Epithelial cell of proximal tubule (primary cell): ENCODE measurements at places on chromosomes 2 and 18. TPM values are rescaled to one million over a fixed set of nuclear protein-coding genes. Genes with fewer than 3 reads are reported as not detected.

GRCh38 chr2:132522901-132523300, 106.3 kb downstream of the GPR39 start:
- no peak for DNase-seq

DNA sequence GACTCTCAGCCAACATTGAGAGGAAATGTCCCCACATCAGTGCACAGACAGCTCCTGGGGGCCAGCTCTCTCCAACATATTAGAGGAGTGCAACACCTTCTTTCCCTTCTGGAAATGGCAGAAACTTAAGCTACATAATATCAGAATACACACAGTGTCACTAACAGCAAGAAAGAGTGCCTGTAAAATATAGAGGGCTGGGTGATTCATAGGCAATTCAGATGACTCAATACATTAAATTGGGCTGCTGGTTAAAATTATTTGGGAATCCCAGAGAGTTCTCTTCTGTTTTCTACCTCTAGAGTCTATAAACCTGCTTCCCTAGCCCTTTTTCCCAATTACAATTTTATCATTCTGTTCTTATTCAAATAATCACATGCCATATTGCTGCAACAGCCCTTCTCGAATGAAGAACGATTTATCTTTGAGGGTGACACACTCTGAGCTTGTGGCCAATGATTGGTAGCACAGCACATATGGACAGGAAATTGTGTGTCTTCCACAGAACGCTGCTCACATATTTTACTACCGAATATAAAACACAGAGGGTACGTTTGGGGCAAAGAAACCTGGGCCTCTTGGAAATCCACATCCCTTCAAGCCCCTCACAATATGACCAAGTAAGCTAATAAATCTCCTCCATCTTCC, 381.2 kb downstream of the MBD2 start:
- DNase-seq = no peak

GRCh38 chr18:62944454-62944853, 229.1 kb downstream of the PHLPP1 start:
- DNase-seq = no peak

DNA sequence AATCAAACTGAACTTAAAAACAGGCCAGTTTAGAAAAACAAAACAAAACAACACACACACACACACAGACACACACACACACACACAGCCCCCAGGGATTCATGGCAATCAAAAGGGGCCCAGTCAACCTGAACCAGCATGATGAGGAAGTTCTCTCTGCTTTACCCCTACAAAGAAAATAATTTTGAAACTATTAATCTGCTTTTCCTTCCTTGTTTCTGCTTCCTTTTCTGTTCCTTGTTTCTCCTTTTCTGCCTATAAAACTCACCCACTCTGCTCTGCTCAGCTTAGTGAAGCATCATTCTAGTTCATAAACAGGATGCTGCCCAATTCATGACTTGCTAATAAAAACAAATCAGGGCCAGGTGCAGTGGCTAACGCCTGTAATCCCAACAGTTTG, 203.1 kb downstream of the RAB3GAP1 start:
- no peak for DNase-seq

DNA sequence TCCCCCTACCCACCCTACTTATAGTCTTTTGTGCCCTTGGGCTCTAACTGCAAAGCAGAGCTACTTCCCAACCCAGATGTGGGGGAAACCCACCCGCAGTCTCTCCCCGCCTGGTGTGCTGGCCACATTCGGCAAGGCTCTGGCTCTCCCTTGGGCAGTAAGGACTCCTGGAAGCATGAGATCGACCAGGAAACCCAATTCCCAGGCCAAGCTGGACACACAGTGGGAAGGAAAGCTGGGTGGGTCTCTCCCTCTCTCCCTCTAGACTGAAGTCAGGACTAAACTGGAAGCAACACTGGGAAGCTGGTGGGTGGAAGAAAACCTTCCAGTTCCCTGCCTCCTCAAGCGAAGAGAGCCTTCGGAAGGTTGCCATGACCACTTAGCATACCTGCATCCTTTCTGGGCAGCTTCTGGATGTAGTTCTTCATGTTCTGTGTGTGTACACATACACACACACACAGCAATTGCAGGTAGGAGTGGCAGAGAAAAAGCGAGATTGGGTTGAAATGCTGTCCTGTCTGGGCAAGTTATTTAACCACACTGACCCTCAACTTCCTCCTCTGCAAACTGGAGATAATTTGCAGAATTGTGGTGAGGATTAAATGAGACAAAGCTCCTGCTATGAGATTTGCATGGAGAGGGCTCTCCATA, 33.9 kb downstream of the ZBTB7C start:
- no peak for DNase-seq

- no peak for DNase-seq
These were observed 538.1 kb upstream of the DSEL start for GRCh38 chr18:68054669-68055068.

- no peak for DNase-seq
These were observed 40.6 kb downstream of the XRCC5 start for GRCh38 chr2:216149741-216150140.

DNA sequence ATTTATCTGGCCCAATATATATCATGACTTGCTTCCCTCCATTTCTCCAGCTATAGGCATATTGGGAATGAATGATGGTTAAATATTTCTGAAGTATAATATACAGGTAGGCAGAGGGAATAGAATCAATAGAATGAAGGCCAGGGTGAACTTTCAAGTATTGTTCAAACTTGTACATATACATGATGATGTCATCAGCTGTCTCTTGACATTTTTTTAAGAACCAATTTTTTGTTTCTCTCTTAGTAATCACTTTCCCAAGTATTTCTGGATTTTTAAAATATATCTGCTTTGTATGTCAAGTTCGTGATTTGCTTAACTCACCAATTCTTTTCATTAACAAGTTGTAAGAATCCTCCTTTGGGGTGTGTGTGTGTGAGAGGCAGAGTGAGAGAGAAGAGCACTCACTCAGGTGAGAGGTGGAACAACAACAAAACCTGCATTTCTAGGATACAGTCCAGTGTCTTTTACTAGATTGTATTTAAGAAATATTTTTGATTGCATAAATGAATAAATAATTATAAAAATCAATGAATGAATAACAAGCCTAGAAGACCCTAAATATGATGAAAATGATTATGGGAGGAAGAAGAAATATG, 1239.1 kb downstream of the LRP1B start:
- DNase-seq = no peak

DNA sequence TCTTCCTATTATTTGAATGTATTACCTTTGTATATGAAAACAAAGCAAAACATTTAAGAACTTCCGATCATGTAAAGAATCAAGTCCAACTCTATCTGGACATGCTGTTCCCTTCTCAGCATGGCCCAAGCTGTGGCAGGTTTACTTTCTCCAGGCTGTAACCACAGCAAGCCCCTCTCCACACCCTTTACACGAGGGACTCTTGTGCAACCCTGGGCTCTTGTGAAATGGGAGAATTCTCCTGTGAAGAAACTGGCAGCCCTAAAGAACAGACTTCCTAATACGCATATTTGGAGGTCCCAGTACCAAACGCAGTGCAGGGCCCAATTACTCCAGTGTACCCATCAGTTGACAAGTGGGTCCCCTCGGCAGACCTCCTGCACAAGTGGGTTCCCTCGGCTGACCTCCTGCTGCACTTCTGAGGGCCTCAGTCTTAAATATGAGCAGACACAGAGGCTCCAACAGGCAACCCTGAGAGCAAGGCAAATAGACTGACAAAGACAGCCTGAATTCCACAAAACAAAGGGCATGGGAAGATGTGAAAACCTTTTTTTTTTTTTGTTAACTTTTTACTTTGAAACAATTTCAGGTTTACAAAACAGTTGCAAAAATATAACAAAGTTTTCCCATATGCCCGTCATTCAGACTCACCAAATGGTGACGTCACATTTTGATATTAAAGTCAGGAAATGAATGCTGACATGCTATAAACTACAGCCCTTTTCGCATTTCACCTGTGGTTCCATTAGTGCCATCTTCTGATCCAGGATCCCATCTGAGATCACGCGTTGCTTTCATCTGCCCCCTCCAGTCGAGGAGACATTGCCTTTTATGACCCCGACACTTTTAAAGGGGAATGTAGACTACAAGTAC, 78.2 kb downstream of the FBXO15 start:
- no peak for DNase-seq

- no peak for DNase-seq
These were observed 155.0 kb downstream of the TTC32 start for GRCh38 chr2:19746611-19747309.

- DNase-seq = no peak
These were observed 166.7 kb upstream of the ZNF521 start for GRCh38 chr18:25518716-25519053.

- no peak for DNase-seq
These were observed 24.8 kb downstream of the WDR75 start for GRCh38 chr2:189466046-189466445.

DNA sequence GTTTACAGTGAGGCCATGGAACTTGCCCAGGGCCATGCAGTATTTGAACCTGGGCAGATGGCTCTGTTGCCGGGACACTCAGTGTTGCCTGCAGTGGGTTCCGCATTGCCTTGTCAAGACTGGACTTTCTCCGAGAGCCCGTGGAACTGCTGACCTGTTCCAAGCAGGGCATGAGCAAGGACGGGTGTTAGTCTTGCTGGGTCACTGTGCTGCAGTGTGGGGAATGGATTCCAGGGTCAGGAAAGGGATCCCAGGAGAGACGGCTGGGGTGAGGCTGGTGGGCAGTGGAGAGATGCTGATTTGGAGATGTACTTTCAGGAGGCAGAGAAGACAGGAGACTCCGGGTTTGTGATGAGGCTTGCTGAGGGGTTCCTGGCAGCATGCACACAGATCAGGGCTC, 348.7 kb upstream of the HS6ST1 start:
- no peak for DNase-seq

GRCh38 chr2:17749753-17750438, 3.7 kb downstream of the SMC6 start:
- DNase-seq = no peak

DNA sequence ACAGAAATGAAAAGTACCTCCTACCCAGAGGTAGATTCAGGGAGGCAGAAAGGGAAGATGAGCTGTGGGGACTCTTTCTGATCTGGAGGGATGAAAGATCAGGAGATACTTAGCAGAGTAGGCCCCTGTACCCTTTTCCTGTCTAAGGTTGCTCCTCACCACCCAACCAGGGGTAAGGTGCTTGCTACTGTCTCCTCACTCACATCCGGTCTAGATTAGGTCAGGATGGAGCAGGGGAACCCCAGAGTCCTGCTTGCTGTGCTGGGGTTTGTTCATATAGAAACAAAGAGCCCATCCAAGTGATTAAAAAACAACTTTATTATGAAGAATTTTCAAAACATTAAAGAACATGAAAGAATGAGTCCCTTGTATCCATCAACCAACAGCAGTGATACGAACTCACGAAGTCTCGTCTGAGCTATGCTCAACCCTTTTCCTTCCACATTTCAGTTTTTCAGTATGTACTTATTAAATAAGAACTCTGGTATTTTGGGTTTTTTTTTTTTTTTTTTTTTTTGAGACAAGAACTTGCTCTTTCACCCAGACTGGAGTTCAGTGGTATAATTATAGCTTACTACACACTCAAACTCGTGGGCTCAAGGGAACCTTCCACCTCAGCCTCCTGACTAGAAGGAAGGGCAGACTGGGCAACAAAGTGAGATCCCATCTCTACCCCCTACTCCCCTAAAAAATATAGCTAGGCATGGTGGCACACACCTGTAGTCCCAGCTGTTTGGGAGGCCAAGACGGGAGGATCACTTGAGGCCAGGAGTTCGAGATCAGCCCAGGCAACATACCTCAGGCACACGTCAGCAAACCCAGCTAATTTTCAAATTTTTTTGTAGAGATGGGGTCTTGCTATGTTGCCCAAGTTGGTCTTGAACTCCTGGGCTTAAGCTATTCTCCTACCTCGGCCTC, 28.5 kb upstream of the MCFD2 start:
- no peak for DNase-seq

GRCh38 chr2:64930258-64930671, 58.9 kb upstream of the SLC1A4 start:
- no peak for DNase-seq

DNA sequence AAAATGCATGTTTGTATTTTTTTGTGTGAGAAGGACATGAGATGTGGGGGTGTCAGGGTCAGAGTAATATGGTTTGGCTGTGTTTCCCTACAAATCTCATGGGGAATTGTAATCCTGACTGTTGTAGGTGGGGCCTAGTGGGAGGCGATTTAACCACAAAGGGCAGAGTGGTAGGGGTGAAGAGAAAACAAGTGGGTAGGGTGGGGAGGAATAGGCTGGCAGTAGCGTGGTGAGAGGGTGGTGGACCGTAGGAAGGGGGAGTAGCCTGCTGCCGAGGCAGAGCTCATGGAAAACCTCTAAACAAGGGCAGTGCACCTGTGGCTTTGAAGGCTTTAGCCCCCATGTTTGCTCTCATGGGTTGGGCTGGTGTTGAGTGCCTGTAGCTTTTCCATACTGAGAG, 152.8 kb upstream of the ZNF519 start:
- no peak for DNase-seq

GRCh38 chr2:66432801-66433694, 1.9 kb upstream of the MEIS1 start:
- DNase-seq = peak; percentile 80

- no peak for DNase-seq
These were observed 209.5 kb upstream of the HAAO start for GRCh38 chr2:43001787-43002468.

- no peak for DNase-seq
These were observed 65.0 kb downstream of the NYAP2 start for GRCh38 chr2:225464346-225465025.

DNA sequence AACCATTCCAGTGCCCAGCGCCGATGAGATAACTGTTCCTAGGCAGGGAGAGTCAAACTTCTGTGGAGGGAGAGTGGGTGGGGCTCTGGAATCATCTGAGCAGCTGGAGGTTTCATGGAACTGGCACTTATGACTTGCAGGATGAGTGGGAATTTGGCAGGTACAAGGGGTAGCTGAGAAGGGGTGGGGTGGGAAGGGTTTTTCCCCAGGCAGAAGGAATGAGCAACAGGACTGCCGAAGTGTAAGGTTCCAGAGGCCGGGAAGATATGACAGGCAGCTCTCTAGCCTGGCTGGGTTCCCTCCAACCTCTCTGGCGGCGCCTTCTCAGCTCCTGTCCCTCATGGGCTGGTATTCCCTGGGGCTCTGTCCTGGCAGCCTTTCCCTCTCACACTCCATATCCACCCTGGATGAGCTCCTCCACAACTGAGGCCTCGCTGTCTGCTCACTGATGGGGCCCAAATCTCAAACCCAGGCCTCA, 2.5 kb upstream of the TET3 start:
- no peak for DNase-seq

- DNase-seq = no peak
These were observed 84.7 kb downstream of the CDC42EP3 start for GRCh38 chr2:37586663-37587317.

DNA sequence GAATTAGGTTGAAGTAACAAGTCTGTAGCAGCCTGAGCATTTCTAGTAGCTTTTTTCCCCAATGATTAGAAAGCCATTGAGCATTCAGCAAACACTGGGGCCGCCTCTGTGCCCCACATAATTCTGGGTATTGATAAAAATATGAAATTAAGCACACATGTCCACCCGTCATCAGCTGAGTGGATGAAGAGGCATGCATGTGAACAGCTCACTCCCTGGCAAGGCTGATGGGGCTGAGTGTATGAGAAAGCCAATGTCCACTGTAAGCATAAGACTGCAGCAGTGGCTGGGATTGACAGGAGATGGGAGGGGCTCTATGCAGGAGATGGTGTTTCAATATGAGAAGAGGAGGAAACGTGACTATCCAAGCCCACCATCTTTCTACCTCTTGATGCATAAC, 124.4 kb upstream of the KLHL29 start:
- no peak for DNase-seq

- peak; percentile 87 for DNase-seq
These were observed 114.0 kb downstream of the NOL10 start for GRCh38 chr2:10575609-10576280.

The RESP18 gene
- not detected in 2 replicates for total RNA-seq

The DNAJC5G gene
- total RNA-seq = not detected in 2 replicates

The TMEM163 gene
- 0.40 and 0.65 TPM in 2 replicates for total RNA-seq

The COX5B gene
- 419 and 539 TPM in 2 replicates for total RNA-seq

The RMDN2 gene
- 1.5 and 2.8 TPM in 2 replicates for total RNA-seq

The CLK1 gene
- total RNA-seq = 29.7 and 52.9 TPM in 2 replicates
